Lung (tissue), 17 donors: ENCODE measurements at places on chromosomes 13 and 19. TPM values are rescaled to one million over a fixed set of nuclear protein-coding genes. Genes with fewer than 3 reads are reported as not detected.
A peak's percentile ranks its signal among the peaks of the same experiment; 100 is the strongest.

DNA sequence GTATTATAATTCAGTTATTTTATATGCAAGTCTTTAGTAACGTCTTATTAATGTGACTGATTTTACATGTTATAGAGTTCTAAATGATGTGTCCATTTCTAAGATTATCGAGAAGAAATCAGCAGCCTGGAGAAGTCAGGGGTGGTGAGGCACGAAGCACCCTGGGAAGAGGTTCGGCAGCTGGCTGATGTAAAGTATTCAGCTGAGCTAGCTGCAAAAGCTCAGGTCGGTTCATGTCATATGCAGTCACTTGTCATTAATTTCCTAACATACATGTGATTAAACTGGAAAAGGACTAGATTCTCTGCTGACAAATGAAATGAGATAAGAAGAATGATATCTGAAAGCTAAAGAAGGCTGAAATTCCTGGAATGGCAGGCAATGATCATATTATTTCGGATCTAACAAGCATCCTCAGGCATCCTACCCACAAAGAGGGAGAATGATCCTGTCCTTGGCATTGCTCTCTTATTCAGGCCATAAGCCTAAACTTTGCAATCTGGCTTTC, 383.0 kb upstream of the SLITRK1 start:
- H3K27ac ChIP-seq, result no peak overlapping the region
- no peak for DNase-seq

DNA sequence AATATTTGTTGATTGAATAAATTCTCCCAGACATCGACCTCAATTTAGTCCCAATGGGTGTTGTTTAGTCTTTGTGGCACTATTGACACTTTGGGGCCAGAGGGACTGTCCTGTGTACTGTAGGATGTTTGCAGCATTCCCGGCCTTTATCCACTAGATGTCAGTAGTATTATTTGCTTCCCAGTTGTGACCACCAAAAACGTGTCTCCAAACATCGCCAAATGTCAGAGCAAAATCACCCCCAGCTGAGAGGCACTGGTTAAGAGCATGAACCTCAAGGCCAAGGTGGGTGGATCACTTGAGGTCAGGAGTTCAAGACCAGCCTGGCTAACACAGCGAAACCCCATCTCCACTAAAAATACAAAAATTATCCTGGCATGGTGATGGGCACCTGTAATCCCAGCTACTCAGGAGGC, 15.4 kb downstream of the NLRP12 start:
- no peaks in the 10 kb centered on the region for H3K27me3 ChIP-seq
- H3K36me3 ChIP-seq, result peaks cover 3% of the 10 kb centered on the region
- peak; percentile 25 for DNase-seq
- H3K4me1 ChIP-seq, result no peaks in the 10 kb centered on the region
- H3K4me3 ChIP-seq, result no peak overlapping the region

GRCh38 chr19:46720503-46721239, 3.8 kb upstream of the PRKD2 start:
- H3K4me3 ChIP-seq, result no peak overlapping the region
- DNase-seq, result no peak
- peaks cover 11% of the 10 kb centered on the region for H3K4me1 ChIP-seq
- H3K27me3 ChIP-seq, result no peaks in the 10 kb centered on the region
- H3K36me3 ChIP-seq, result peaks cover 22% of the 10 kb centered on the region

- H3K36me3 ChIP-seq, result no peaks in the 10 kb centered on the region
- peaks cover 5% of the 10 kb centered on the region for H3K27me3 ChIP-seq
- H3K4me3 ChIP-seq, result no peak overlapping the region
- no peak overlapping the region for H3K27ac ChIP-seq
Observed at GRCh38 chr19:5369962-5370367, 29.4 kb upstream of the PTPRS start.

- H3K36me3 ChIP-seq, result peaks cover 3% of the 10 kb centered on the region
- H3K4me3 ChIP-seq, result no peak overlapping the region
- H3K27ac ChIP-seq, result no peak overlapping the region
- no peak for DNase-seq
- no peaks in the 10 kb centered on the region for H3K27me3 ChIP-seq
Observed at GRCh38 chr13:20831933-20832332, 58.2 kb upstream of the EEF1AKMT1 start.

Gene GGN
- 0.17 TPM for total RNA-seq

DNA sequence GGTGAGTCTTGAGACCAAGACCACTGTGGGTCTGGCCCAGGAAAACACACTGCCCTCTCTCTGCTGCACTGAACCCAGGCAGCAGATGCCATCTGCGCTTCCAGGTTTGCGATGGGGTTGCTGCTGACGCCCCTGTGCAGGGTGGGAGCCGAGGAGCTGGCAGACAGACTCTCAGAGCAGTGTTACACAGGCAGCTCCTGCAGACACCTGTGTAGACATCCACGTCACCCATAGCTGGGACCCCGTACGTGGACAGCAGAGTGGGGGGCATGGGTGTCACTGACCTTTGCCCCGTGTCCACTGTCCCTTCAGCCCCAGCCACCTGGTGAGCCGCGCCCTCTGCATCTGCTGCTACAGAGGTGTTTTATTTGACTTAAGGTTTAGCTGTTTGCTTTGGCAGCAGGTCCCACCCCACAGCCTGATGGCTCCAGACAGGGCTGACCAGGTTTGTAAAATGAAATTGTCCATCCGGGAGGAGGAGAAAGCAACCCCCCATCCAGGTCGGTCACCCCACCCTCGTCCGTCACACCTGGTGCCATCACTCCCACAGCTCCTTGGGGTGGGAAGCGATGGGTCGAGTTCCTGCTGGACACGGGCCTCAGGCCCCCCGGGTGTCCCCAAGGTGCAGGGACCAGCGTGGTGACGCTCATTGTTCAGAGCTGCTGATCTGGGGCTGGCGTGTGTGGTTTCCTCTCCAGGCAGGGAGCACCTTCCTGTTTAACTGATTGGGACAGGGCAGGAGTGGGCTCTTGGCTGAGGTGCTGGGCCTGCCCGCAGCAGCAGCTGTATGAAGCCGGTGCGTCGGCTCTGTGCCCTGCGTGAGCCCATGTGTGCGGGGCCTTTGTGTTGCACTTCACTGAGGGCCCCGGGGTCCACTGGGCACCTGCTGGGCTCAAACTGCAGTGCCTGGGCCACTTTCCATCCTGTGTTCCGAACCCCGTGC, 28.4 kb downstream of the MCF2L start:
- H3K36me3 ChIP-seq, result no peaks in the 10 kb centered on the region
- H3K4me3 ChIP-seq, result no peak overlapping the region
- H3K27ac ChIP-seq, result no peak overlapping the region
- no peaks in the 10 kb centered on the region for H3K4me1 ChIP-seq

DNA sequence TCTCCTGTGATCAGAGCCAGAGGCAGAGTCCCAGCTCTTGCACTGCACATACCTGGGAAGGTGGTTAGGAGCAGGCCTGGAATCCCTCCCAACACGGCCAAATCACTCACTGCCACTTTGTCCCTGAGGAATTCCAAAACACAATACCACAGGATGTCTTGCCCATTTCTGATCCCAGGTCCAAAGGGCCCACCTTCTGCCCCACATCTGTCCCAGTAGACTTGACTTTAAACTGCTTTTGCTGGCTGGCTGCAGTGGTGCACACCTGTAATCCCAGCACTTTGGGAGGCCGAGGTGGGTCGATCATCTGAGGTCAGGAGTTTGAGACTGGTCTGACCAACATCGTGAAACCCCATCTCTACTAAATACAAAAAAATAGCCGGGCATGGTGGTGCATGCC, 18.9 kb downstream of the ZNF536 start:
- DNase-seq, result no peak
- H3K27me3 ChIP-seq, result no peaks in the 10 kb centered on the region
- H3K27ac ChIP-seq, result no peak overlapping the region
- H3K4me3 ChIP-seq, result no peak overlapping the region

- peak overlapping the region; percentile 99 for H3K27ac ChIP-seq
- no peaks in the 10 kb centered on the region for H3K27me3 ChIP-seq
Observed at GRCh38 chr19:13839130-13839937, 37.6 kb upstream of the NANOS3 start.

DNA sequence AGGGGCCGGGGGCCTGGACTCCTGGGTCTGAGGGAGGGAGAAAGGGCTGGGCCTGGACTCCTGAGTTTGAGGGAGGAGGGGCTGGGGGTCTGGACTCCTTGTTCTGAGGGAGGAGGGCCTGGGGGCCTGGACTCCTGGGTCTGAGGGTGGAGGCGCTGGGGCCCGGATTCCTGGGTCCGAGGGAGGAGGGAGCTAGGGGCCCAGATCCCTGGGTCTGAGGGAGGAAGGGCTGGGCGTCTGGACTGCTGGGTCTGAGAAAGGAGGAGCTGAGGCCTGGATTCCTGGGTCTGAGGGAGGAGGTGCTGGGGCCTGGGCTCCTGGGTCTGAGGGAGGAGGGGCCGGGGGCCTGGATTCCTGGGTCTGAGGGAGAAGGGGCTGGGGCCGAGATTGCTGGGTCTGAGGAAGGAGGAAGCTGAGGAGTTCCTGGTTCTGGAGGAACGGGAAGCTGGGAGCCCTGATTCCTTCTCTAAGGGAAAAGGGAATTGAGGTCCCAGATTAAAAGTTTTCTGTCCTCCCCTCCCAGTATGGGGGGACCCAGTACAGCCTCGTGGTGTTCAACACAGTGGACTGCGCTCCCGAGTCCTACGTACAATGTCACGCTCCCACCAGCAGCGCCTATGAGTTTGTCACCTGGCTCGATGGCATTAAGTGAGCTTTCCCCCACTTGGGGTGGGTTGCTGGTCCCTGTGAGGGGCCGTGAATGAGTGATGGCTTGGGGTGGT, 721 bp downstream of the MED25 start:
- DNase-seq, result no peak
- H3K4me3 ChIP-seq, result peak overlapping the region; percentile 81
- peaks cover 4% of the 10 kb centered on the region for H3K4me1 ChIP-seq
- H3K36me3 ChIP-seq, result peaks cover 14% of the 10 kb centered on the region

- peak; percentile 13 for DNase-seq
- no peaks in the 10 kb centered on the region for H3K27me3 ChIP-seq
- no peaks in the 10 kb centered on the region for H3K36me3 ChIP-seq
- no peak overlapping the region for H3K4me3 ChIP-seq
- no peak overlapping the region for H3K27ac ChIP-seq
- H3K4me1 ChIP-seq, result no peaks in the 10 kb centered on the region
Observed at GRCh38 chr19:53612762-53613526, 18.9 kb upstream of the DPRX start.

DNA sequence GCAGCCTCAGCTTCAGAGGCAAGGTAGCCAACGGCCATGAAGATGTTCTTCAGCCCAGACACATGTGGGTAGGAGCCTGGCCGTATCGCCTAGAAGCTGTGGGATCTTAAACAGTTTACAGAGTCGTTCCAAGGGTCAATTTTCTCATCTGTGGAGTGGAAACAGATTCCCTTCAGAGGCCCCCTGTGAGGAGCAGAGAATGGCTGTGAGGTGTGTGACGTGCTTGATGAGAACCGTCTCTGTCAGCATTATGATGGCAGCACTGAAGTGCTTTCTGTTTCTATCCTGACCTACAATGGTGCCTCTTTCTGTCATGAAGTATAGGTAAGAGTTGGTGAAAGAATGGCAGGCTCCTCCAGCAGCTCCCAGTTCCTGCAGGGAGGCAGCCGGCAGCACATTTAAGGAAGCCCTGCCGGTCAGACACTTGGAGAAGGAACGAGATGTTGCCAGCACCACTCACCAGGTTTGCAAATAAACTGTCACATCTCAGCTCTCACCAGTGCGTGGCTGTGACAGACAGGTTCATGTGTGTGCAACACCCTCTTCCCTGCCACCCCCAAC, 277.3 kb downstream of the FOXO1 start:
- DNase-seq, result no peak
- no peaks in the 10 kb centered on the region for H3K27me3 ChIP-seq
- peak overlapping the region; percentile 23 for H3K27ac ChIP-seq

DNA sequence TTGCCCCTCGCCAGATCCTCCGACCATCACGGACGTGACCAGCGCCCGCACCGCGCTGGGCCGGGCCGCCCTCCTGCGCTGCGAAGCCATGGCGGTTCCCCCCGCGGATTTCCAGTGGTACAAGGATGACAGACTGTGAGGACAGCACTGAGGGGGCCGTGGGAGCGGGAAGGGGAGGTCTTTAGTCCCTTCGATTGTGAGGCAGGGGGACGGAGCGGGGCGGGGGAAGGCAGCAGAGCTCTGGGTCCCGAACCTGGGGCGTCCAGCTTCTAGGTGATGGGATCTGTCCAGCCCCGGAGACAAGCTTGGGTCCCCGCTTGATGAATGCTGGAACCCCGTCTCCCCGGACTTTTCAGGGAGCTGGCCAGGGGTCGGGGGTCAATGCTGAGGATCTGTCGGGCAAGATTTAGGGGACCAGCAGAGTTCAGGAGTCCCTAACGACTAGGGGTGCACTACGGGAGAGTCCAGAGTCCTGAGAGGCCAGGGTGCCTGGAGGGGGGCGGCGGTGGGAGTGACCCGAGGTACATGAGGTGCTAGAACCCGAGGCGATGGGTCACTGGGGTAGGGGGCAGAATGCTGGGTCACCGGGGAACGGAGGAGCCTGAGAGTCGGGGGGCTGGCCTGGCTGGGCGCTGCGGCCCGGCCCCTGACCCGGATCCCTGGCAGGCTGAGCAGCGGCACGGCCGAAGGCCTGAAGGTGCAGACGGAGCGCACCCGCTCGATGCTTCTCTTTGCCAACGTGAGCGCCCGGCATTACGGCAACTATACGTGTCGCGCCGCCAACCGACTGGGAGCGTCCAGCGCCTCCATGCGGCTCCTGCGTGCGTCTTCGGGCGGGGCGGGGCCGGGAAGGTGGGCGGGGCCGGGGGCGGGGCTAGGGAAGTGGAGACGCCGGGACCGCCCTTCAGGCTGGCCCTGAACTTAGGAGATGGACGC, 14.6 kb downstream of the VSIG10L start:
- H3K27ac ChIP-seq, result no peak overlapping the region
- peak; percentile 56 for DNase-seq
- no peaks in the 10 kb centered on the region for H3K27me3 ChIP-seq
- no peak overlapping the region for H3K4me3 ChIP-seq
- H3K4me1 ChIP-seq, result no peaks in the 10 kb centered on the region
- no peaks in the 10 kb centered on the region for H3K36me3 ChIP-seq

DNA sequence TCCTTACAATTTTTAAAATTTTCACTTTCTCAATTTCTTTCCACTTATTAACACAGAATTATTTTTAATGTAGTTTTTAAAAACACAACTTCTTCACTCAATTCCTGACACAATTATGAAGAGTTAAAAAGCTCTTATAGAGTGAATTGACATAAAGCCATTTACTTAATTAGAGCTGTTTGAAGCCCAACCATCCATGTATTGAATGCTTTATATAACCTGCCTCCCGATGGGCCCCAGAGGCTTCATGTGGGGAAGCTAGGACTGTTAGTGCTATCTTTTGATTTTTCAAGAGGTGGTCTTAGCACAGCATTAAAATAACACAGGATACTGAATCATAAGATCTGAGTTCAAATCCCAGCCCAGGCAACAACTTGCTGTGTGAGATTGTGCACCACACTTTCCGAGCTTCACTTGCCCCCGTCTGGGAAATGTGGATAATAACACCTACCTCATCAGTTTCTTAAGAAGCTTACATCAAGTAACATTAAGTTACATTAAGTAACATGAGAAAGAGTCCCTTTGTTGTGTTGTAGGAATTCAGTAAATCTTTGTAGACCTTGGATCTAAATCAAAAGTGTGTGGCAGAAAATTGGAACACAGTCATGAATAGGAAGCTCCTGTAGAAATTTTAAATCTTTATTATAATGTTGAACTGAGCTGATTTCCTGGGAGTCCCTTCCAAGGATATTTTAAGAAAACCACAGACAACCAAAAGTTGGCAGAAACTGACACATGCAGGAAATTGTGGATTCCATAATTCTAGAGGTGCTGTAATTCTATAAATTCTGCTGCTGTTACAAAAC, 5.5 kb upstream of the ENOX1 start:
- no peak overlapping the region for H3K27ac ChIP-seq
- H3K36me3 ChIP-seq, result no peaks in the 10 kb centered on the region
- no peak overlapping the region for H3K4me3 ChIP-seq
- peaks cover 5% of the 10 kb centered on the region for H3K4me1 ChIP-seq
- no peaks in the 10 kb centered on the region for H3K27me3 ChIP-seq
- no peak for DNase-seq

- DNase-seq, result peak; percentile 97
- peaks cover 13% of the 10 kb centered on the region for H3K4me1 ChIP-seq
- H3K36me3 ChIP-seq, result no peaks in the 10 kb centered on the region
- H3K27me3 ChIP-seq, result no peaks in the 10 kb centered on the region
Observed at GRCh38 chr19:12736995-12737834, at the start of gene GET3. Gene GET3, plus strand, starts transcription at chr19:12737497. Its CDS starts 9 bp downstream, at chr19:12737506.
